Myocyte (in vitro differentiated cells): ENCODE measurements at places on chromosomes 6 and 20. TPM values are rescaled to one million over a fixed set of nuclear protein-coding genes. Genes with fewer than 3 reads are reported as not detected.

Gene ARMH2
- not detected in 2 replicates for total RNA-seq

Gene ZNF335
- total RNA-seq = 14.7 and 15.2 TPM in 2 replicates

Gene TREML2
- not detected in 2 replicates for total RNA-seq

Gene IRF4
- not detected in 2 replicates for total RNA-seq

Gene EEF1A2
- total RNA-seq = 456 and 555 TPM in 2 replicates

Gene EDN1
- 0.16 and 0.29 TPM in 2 replicates for total RNA-seq

Gene ATP9A
- 7.6 and 13.3 TPM in 2 replicates for total RNA-seq

Gene HLA-DRB1
- total RNA-seq = 0.21 TPM in 1 of 2 replicates, not detected in the other

Gene CRIP3
- 0.78 TPM in 1 of 2 replicates, not detected in the other for total RNA-seq

Gene PRDM13
- not detected in 2 replicates for total RNA-seq

Gene VSTM2L
- total RNA-seq = 77.5 and 139 TPM in 2 replicates

Gene WFDC5
- not detected in 2 replicates for total RNA-seq

Gene ZBTB46
- total RNA-seq = 19.6 and 20.9 TPM in 2 replicates
